Testis (tissue), 5 donors: ENCODE measurements at places on chromosomes 3 and 15.

GRCh38 chr3:156859578-156859977 is 33.4 kb downstream of the LEKR1 start:
- no peaks in the 10 kb centered on the region for H3K4me1 ChIP-seq
- no peak overlapping the region for H3K27ac ChIP-seq
- no peaks in the 10 kb centered on the region for H3K27me3 ChIP-seq
- H3K4me3 ChIP-seq = no peak overlapping the region
- H3K36me3 ChIP-seq = no peaks in the 10 kb centered on the region
- no peak for DNase-seq

- DNase-seq = no peak
- H3K4me1 ChIP-seq = no peaks in the 10 kb centered on the region
- H3K27ac ChIP-seq = no peak overlapping the region
- H3K27me3 ChIP-seq = no peaks in the 10 kb centered on the region
- H3K36me3 ChIP-seq = no peaks in the 10 kb centered on the region
Observed at GRCh38 chr3:87047852-87048251, 56.9 kb upstream of the VGLL3 start.

- no peaks in the 10 kb centered on the region for H3K4me1 ChIP-seq
- DNase-seq = no peak
- no peak overlapping the region for H3K4me3 ChIP-seq
- no peaks in the 10 kb centered on the region for H3K36me3 ChIP-seq
- no peaks in the 10 kb centered on the region for H3K27me3 ChIP-seq
Observed at GRCh38 chr3:16134173-16134928, 40.1 kb upstream of the GALNT15 start.

- peaks cover 4% of the 10 kb centered on the region for H3K4me1 ChIP-seq
- no peak for DNase-seq
- peak overlapping the region; percentile 47 for H3K4me3 ChIP-seq
- H3K27ac ChIP-seq = no peak overlapping the region
- H3K27me3 ChIP-seq = no peaks in the 10 kb centered on the region
Observed at GRCh38 chr15:67968564-67968963, 85.6 kb upstream of the PIAS1 start.

- peaks cover 52% of the 10 kb centered on the region for H3K4me1 ChIP-seq
- DNase-seq = peak; percentile 74
- peak overlapping the region; percentile 83 for H3K27ac ChIP-seq
- H3K4me3 ChIP-seq = no peak overlapping the region
- H3K27me3 ChIP-seq = no peaks in the 10 kb centered on the region
Observed at GRCh38 chr3:196235452-196236122, 19.3 kb downstream of the SLC51A start.

- no peaks in the 10 kb centered on the region for H3K4me1 ChIP-seq
- H3K4me3 ChIP-seq = no peak overlapping the region
- H3K27ac ChIP-seq = no peak overlapping the region
- no peaks in the 10 kb centered on the region for H3K36me3 ChIP-seq
Observed at GRCh38 chr3:122982216-122983185, 45.1 kb downstream of the SEMA5B start.

- no peaks in the 10 kb centered on the region for H3K27me3 ChIP-seq
- no peak overlapping the region for H3K27ac ChIP-seq
- H3K4me3 ChIP-seq = no peak overlapping the region
- no peaks in the 10 kb centered on the region for H3K36me3 ChIP-seq
Observed at GRCh38 chr3:154235330-154235729, 89.0 kb downstream of the DHX36 start.

- H3K4me1 ChIP-seq = no peaks in the 10 kb centered on the region
- no peak overlapping the region for H3K4me3 ChIP-seq
- DNase-seq = peak; percentile 61
- no peaks in the 10 kb centered on the region for H3K36me3 ChIP-seq
- H3K27me3 ChIP-seq = no peaks in the 10 kb centered on the region
Observed at GRCh38 chr15:71448688-71449114, 333.4 kb downstream of the THSD4 start.

DNA sequence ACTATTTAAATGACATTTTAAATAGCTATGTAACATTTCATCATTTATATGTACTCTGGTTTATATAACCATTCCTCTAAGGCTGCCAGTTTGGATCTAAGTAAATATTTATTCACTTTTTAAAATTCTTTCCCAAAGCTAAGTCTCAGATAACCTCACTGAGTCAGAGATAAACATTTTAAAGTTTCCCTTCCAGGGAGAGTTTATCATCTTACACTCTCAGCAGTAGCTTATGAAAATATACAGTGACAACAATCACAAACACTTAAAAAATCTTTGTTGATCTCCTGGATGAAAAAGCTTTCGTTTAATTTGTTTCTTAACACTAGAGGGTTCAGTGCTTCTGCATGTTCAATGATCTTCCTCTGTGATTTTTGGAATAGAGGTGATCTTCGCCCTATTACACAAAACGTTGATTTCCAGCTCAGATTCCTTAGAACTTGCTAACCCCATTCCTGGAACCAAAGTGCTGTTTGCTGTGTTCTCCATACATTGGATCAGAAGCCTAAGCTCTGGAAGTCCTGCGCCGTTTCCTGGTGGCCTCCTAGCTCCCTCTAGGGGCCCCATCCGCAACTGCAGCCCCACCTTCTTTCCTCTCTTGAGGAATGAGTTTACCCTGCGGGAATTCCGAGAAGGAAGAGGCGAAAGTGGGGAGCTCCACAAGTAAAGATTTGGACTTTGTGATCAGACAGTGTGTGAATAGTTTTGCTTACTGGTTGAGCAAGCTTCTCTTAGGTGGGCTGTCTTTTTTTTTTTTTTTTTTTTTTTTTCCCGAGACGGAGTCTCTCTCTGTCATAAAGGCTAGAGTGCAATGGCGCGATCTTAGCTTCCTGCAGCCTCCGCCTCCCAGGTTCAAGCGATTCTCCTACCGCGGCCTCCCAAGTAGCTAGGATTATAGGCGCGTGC is 29.3 kb upstream of the SACM1L start:
- H3K27ac ChIP-seq = no peak overlapping the region
- no peaks in the 10 kb centered on the region for H3K36me3 ChIP-seq
- H3K27me3 ChIP-seq = no peaks in the 10 kb centered on the region
- peak; percentile 76 for DNase-seq
- no peak overlapping the region for H3K4me3 ChIP-seq

DNA sequence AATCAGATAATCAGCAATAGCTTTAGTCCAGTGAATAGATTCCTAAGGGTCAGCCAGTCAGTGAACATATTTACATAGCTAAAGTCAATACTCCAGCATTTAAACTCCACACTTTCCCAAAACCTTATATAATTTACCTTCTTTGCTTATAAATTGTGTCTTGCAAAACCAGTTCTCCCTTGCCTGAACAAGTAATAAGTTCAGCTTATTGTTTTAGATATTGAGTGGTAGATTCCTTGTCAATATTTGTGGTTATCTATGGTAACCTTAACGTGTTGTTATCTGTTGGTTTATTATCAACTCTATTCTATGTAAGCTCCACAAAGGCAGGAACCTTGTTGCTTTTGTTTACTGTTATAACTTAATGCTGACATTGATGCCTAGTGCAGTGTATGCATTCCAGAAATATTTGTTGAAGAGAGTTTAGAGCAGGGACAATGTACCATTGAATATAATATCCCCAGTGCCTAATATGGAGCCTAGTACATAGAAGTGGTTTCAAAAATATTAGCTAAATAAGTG is 24.0 kb downstream of the PLSCR5 start:
- no peaks in the 10 kb centered on the region for H3K36me3 ChIP-seq
- no peaks in the 10 kb centered on the region for H3K27me3 ChIP-seq
- H3K4me3 ChIP-seq = no peak overlapping the region
- H3K27ac ChIP-seq = no peak overlapping the region

DNA sequence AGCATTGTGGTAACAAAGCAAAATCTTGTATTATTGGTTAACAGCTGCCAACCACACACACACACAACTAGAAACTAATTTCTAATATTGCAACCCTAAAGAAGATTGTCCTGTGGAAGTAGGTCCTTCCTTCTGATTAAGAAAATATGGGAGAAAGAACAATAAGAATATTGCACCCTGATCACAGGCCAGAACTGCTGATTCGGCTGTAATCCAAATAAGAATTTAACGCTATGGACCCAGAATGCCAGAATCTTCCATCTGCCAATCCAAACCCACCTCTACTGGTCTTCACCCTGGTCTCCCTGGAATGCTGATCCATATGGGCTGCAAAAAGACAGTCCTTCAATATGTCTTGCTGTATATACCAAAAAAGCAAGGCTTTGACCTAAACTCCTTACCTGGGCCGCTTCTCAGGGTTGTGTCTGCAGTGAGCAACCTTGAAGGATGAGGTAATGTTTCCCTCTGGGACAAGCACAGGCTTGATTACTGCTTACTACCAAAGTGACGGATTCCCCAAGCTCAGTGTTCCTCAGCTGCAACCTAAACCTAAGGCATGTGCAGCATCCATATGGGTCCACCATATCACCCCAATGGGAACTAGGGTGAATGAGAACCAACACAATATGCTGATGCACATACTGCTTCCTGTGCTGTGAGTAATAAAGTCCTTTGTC is 8.0 kb downstream of the CCDC14 start:
- H3K4me1 ChIP-seq = no peaks in the 10 kb centered on the region
- H3K36me3 ChIP-seq = no peaks in the 10 kb centered on the region
- no peak overlapping the region for H3K27ac ChIP-seq
- no peaks in the 10 kb centered on the region for H3K27me3 ChIP-seq
- no peak overlapping the region for H3K4me3 ChIP-seq

GRCh38 chr3:118635711-118636110 is 398.9 kb downstream of the IGSF11 start:
- no peak overlapping the region for H3K27ac ChIP-seq
- H3K27me3 ChIP-seq = no peaks in the 10 kb centered on the region
- no peaks in the 10 kb centered on the region for H3K36me3 ChIP-seq

DNA sequence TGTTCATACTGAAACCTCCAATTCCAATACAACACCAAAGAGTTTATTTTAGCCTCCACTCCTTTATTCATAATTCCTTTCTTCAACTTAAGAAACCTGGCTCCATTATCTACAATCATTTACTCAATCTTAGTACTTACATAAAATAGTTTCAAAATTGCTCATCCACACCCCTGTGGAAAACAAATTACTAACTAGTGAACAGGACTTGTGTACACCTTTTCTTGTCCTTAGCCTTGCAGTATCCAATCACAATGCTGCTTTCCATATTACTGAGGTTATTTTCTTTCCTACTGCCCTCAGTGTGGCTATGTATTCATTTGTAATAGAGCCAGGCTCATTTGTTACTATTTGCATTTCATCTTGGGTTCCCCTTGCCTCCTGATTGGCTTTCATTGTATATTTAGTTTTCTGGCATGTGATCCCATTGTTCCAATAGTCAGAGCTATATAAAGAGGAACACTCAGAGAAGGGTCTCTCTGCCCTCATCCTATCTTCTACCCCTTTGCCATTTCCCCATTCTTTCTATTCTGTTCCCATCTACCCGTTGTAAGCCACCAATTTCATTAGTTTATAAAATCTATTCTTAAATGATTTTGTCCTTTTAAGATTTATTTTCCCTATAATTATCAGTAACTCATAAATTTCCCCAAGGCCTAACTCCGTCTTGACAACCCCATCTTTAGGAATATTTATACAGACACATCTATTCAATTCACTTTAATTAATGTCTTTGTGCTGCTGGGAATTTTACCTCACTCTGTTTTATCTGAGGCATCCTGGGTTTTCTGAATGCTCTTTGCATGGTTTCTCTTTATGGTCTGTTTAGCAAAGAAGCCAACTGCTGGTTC is 67.9 kb upstream of the RBP1 start:
- no peaks in the 10 kb centered on the region for H3K27me3 ChIP-seq
- no peaks in the 10 kb centered on the region for H3K36me3 ChIP-seq
- no peak overlapping the region for H3K4me3 ChIP-seq
- H3K4me1 ChIP-seq = no peaks in the 10 kb centered on the region
- no peak for DNase-seq

GRCh38 chr3:128317698-128318231 is 148.9 kb downstream of the DNAJB8 start:
- DNase-seq = peak; percentile 9
- no peak overlapping the region for H3K4me3 ChIP-seq
- H3K4me1 ChIP-seq = peaks cover 19% of the 10 kb centered on the region
- H3K27ac ChIP-seq = no peak overlapping the region

DNA sequence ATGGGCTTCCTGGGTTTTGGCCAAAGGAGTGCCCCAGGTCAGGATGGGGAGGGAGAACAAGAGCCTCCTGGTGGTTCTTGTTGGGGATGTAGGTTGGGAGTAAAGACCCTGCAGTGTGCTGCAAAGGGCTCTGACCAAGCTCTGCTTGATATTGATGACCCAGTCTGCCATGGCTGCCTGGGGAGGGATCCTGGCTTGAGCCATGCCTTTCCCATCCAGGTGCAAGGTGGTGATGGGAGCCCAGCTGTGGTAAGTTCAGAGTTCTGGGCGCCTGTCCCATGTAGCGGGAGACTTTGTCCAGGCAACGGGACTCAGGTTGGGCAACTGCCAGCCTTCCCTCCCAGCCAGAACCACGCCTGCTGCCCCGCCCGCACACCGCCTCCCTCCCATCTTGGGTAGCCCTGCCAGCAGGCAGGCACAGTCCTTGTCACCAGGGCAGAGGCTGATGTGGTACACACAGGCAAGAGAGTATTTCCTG is 2.6 kb downstream of the GNAI2 start:
- peak overlapping the region; percentile 84 for H3K4me3 ChIP-seq
- H3K27me3 ChIP-seq = no peaks in the 10 kb centered on the region
- H3K4me1 ChIP-seq = peaks cover 41% of the 10 kb centered on the region

DNA sequence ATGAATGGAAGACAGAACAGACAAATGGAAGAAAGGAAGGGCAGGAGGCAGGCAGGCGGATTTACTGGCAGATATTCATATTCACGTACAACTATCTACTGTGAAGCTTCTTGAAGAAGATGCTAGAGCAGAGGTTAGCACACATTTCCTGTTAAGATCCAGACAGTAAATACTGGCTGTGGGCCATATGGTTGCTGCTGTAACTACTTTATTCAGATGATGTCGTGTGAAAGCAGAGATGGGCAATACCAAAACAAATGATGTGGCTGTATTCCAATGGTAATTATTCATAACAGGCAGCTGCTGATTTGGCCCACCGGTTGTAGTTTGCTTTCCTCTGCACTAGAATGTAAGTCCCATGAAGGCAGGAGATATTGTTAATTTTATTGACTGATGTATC is 115.7 kb upstream of the PRTG start:
- H3K4me1 ChIP-seq = no peaks in the 10 kb centered on the region
- no peak overlapping the region for H3K4me3 ChIP-seq
- H3K36me3 ChIP-seq = no peaks in the 10 kb centered on the region
- no peaks in the 10 kb centered on the region for H3K27me3 ChIP-seq
- DNase-seq = no peak

DNA sequence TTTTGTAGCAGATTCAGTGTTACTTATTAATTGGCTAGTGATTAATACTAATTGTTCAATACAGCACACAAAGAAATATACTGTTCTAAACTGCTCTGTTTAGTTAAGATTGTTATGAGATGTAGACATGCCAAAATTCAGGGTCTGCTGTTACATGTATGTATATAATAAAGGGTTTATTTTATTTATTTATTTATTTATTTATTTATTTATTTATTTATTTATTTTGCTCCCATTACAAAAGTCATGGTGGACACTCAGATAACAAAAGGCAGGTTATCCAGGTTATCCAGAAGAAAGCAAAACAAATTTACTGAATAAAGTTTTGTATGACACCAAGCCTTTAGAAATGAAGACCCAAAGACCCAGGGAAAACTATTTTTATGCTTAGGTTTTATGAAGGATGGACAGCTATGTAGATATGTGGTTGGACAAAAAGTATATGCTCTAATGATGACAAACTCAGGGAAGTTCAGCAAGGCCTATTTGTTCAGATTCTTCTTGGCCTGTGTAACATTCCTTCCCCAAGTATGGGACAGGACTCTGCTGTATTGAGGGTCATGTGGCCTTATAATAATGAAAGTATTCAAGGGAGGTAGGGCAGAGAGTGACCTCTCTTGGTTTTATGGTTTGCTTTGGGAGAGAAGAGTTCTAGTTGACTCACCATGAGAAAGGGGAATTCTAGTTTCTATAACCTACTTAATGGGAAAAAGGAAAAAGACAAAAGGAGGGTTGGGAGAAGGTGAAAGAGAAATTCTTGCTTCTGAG is 1056.8 kb downstream of the ROBO2 start:
- DNase-seq = no peak
- no peak overlapping the region for H3K27ac ChIP-seq
- no peak overlapping the region for H3K4me3 ChIP-seq
- no peaks in the 10 kb centered on the region for H3K36me3 ChIP-seq
- no peaks in the 10 kb centered on the region for H3K27me3 ChIP-seq
